ENCODE measurements at places on chromosomes 1 and 21.
A peak's percentile ranks its signal among the peaks of the same experiment; 100 is the strongest.

GRCh38 chr1:102219463-102219862, 222.7 kb upstream of the OLFM3 start:
- no peak for DNase-seq

DNA sequence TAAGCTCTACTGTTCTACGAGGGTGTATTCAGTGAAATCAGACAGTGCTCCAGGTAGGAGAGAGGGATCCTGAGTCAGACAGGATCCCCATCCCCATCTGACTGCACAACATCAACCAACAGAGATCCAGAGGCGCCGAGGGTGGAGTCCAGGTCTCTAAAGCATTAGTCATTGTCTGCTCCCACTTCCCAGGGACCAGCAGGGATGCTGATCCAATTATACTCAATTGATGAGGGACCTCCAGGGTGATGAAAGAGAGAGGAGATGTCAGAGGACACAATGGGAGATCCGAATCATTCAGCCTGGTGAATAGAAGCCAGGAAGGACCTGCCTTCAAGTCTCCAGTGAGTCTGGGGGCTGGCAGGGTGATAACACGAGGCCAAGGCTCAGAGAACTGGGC, 39.5 kb upstream of the STMN1 start:
- no peak for DNase-seq

- DNase-seq = no peak
Observed at GRCh38 chr21:45464309-45464708, 59.3 kb downstream of the COL18A1 start.

GRCh38 chr1:4118746-4119515, 218.9 kb upstream of the C1orf174 start:
- no peak for DNase-seq

DNA sequence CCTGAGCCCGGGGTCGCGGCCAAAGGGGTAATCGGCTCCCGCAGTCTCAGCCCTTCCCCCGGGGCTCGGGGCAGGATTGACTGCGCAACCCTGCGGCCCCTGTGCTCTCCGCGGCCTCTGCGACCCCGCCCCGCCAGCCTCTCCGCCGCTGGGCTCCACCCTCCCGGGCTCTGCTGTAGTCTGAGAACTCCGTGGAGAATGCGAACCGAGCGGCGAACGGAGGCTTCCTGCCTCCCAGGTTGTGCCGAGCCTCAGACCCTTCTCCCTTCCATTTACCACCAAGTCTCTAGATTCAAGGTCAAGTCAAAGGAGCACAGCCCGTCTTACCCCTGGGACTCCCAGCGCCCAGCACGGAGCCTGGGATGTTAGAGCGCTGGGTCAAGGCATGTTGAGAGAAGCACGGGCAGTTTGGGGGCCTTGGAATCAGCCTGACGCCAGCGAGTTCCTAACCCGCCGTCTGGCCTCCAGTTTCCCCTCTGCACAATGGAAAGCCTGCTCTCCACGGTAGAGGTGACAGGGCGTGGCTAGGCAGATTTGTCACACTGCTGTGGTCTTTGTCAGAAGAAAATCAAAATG, 3.0 kb downstream of the ATP2B4 start:
- DNase-seq = peak; percentile 22

DNA sequence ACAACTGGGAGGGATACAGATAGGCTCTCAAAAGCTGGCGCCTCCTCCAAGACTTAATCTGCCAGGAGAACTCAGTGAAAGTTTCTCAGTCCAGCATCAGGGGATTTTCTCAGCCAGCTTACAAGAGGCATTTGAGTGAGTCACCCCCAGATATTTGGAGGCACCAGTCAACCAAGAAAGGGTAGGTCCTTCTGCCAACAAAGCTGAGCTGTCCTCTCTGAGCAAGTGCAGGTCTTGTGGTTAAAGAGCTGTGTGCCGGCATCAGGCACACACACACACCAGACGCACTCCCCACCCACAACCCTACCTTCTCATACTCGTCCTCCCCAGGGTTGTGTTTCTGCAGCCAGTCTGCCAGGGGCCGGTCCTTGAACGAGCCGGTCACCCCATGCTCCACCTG, 27.0 kb upstream of the PPP1R15B start:
- no peak for DNase-seq

- no peak for DNase-seq
Observed at GRCh38 chr1:110746644-110747259, 72.0 kb upstream of the KCNA3 start.

DNA sequence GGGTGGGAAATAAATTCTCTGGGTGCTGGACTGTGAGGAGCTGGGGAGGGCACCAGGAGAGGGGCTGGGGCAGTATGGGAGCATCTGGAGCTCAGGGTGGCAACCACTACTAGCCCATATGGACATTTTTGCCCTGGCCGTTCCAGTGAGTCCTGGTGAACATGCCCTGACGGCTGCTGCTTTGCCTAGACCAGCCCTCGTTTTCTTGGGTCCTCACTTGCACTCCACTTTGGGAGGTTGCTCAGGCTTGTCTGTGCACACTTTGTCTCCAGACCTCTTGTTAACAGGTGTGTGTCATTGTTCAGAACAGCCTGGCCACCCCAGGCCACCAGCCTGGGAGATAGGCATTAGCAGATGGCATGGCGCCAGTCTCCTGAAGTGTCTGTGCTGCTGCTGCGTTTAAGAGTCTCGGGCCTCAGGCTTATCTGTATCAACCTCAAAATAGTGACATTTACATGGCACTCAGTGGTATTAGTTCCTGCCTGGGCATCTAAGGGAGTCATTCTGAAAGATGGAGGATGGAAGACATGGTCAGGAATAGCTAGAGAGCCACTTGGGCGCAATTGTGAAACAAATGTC, 190.5 kb downstream of the PTPRU start:
- DNase-seq = peak; percentile 91

DNA sequence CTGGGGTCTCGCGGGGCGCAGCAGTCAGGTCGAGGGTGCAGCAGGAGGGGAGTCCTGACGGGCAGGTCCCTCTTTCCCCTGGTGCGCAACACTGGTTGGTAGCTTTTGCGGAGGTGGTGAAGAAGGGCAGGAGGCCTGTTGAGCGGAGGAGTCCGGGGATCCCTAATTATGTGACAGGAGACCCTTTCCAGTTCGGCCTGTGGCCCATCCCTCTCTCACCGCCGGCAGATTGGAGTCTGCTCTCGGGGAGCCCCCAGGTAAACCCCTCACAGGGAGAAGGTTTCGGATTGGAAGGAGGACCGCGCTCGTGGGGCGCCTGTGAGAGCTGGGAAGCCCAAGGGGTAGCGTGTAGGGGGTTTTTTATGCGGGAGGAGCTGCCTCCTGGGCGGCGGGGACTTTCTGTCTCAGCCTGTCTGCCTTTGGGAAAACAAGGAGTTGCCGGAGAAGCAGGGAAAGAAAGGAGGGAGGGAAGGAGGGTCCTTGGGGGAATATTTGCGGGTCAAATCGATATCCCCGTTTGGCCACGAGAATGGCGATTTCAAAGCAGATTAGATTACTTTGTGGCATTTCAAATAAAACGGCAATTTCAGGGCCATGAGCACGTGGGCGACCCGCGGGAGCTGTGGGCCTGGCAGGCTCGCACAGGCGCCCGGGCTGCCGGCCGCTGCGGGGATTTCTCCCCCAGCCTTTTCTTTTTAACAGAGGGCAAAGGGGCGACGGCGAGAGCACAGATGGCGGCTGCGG, 9.5 kb downstream of the SIM2 start:
- no peak for DNase-seq

- peak; percentile 68 for DNase-seq
Observed at GRCh38 chr1:41955461-41956159, 36.9 kb upstream of the HIVEP3 start.

GRCh38 chr21:17512253-17513213, at the start of gene CXADR:
CXADR (plus strand) TSS chr21:17513043; CDS start chr21:17513130, 87 bp downstream.
- peak; percentile 87 for DNase-seq

- no peak for DNase-seq
Observed at GRCh38 chr1:155254714-155255242, 505 bp downstream of the ENTREP3 start.

DNA sequence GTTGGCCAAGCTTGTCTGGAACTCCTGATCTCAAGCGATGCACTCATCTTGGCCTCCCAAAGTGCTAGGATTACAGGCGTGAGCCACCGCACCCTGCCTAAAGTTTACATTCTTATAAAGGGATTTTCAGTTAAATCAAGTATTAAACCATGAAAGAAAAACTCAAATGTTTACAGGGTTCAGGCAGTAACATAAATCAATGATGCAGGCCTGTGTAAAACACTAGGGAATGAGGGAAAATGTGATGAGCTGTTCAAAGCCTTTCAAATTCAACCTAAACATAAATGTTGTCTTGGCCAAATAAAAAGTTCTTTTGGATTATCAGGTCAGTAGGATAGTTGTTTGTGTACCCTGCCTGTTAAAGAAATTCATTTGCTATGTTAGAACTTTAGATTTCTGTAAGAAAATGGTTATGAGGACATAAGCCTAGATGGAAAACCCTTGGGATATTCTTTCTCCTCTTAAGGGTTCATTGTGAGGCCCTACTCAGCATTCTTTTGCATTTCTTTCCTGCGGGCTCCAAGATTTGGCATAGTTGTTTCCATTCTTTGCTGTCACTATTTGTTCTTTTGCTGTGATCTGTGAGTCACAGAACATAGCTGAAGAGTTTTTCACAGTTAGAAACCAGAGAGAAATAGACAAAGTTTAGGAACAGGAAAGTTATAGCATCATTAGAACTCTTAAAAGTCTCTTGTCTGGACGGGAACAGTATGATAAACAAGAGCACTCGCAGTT, 8.9 kb upstream of the ZRANB2 start:
- DNase-seq = no peak

GRCh38 chr1:57860931-57861565, 437.2 kb upstream of the DAB1 start:
- no peak for DNase-seq

- no peak for DNase-seq
Observed at GRCh38 chr1:109994654-109995053, 10.1 kb downstream of the AHCYL1 start.

- DNase-seq = no peak
Observed at GRCh38 chr1:10389271-10389973, 9.4 kb upstream of the PGD start.

DNA sequence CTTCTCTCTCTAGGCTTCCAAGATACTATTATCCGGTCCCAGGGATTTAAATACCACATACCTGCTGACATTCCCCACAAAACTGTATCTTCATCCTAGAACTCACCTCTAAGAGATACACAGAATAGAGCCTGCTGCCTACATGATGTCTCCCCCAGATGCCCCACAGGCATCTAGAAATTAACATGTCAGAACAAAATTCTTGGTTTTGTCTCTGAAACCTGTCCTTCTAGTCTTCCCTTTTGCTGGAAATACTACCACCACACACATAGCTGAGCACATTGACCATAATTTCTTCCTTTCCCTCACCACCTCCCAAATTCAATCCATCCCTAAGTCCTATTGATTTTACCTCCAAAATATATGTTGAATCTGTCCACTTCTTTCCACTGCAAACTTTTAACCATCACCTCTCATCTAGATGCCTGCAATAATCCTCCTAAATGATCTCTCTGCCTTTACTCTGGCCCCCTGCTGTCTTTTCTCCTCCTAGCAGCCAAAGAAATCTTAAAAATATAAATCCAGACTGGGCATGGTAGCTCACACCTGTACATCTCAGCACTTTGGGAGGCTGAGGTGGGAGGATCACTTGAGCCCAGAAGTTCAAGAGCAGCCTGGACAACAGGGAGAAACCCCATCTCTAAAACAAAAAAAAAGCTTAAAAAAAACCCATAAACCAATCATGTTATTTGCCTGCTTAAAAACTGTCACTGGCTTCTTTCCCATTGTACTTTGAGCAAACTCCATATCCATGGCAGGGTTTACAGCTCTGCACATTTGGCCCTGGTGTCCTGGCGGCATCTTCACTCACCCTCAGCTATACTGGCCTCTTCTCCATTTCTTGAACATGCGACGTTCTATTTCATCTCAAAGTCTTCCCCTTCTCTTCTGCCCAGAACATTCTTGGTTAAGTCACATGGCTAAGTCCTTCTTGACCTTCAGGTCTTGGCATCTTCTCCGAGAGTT, 6.2 kb upstream of the FAM76A start:
- DNase-seq = no peak

GRCh38 chr1:192979542-192979941, 79.6 kb downstream of the UCHL5 start:
- no peak for DNase-seq

- DNase-seq = no peak
Observed at GRCh38 chr1:221724931-221725605, 16.8 kb downstream of the DUSP10 start.

GRCh38 chr1:49028396-49028795, 251.7 kb upstream of the BEND5 start:
- no peak for DNase-seq

GRCh38 chr1:169107603-169108208, 1.2 kb downstream of the ATP1B1 start:
- DNase-seq = no peak

- no peak for DNase-seq
Observed at GRCh38 chr1:206744683-206745082, 25.9 kb upstream of the IL19 start.

DNA sequence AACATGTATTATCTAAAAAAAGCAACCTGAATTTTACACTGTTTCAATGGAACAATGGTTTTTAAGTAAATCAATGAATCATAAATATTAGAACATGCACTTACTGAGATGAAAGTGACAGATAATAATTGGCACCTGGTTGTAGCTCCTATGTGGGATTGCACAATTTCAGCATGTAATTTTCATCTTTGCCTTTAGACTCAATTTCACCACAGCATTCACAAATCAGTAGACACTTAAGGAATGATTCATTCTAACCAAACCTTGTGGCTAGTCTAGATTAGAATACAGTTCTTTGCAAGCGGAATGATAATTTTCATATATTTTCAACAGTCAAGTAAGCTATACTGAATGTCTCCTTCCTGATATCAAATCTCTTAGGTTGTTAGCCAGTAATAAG, 853.4 kb downstream of the KCNT2 start:
- DNase-seq = no peak

- peak; percentile 92 for DNase-seq
Observed at GRCh38 chr1:85061711-85062424, 13.6 kb upstream of the MCOLN3 start.

- no peak for DNase-seq
Observed at GRCh38 chr1:33268927-33269610, 12.8 kb downstream of the ZNF362 start.

GRCh38 chr1:181057079-181057478, 23.3 kb downstream of the MR1 start:
- peak; percentile 96 for DNase-seq

- DNase-seq = no peak
Observed at GRCh38 chr1:13826009-13826408, 126.0 kb downstream of the PRDM2 start.

- peak; percentile 75 for DNase-seq
Observed at GRCh38 chr1:1068517-1069055, 5.5 kb downstream of the RNF223 start.

GRCh38 chr1:83090195-83090594, 908.7 kb downstream of the TTLL7 start:
- DNase-seq = no peak

DNA sequence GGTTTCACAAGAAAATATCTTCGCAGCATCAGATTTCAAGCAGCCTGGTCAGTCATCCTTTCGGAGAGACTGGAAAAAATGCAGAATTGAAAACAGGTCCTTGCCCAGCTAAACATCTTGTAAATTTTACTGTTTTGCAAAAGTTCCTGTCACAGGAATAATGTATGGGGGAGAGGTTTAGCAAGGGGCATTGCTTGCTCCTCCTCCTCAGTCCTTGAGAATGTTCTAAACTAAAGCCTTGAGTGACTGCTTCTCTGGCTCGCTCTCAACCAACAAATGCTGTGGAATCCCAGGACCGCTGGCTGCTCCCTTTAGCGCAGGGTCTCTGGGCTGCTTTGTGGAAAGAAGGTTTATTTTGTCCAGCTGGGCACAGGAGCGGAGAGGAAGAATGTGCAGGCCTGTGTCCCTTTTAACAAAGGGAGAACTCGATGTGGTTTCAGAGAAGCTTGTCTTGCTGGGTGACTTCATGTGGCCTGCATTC, 33.6 kb upstream of the FHAD1 start:
- DNase-seq = no peak
